T1000 (cell line): ENCODE measurements at places on chromosomes 7 and 10.

DNA sequence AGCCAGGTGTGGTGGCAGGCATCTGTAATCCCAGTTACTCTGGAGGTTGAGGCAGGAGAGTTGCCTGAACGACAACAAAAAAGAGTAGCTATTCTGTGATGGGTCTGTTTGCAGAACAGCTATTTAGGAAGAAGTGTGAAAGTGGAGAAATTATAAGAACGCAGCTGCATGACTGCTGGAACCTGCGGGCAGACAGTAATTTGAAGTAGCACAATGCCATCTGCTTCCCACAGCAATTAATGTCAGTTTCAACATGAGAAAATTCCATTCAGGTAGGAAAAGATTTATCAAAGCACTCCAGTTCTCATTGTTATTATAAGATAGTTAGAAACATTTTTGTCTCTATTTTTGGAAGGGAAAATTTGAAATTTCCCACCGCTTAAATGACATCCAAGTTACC is 21.5 kb downstream of the LAMB1 start:
- no peak for DNase-seq

DNA sequence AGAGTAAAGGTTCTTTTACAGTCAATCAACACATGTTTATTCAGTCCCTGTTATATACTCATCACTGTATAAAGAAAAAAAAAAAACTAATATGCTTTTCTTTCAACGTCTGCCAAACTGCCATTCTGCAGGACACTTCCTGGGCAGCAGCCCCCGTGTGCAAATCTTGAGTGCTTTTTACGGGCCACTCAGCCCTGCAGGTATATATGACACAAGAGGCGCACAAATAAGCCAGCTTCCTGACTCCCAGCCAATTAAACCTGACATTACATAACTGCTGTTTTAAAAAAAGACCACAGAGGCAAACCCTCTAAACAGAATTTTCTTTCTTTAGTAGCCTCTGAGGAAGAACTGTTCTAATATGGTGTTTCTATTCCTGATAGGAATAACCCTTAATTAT is 263.0 kb upstream of the NEBL start:
- no peak for DNase-seq

DNA sequence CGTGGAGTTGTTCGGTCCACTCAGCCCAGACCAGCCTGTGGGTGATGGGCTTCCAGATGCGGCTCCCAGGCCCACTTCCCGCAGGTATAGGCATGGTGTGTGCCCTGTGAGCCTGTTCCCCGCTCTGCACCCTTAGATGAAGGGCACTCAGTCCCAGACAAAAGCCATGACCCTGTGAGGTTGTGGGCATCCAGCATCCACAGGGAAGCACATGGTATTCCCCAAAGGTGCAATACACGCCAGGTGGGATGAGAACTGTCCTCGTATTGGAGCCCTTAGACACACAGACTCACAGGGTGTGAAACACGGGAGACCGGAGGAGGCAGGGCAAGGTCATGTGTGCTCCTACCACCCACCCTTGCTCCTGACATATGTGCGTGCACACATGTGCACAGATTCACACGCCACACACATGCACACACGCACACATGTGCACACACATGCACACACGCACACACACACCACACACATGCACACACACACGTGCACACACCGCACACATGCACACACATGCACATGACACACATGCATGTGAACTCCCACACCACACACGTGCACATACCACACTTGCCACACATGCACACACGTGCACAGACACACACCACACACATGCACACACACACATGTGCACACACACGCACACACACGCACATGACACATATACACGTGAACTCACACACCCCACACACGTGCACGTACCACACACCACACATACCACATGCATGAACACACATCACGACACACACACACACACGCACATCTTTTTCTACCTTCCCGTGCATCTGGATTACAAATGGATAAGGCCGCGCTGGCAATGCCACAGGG is 319.4 kb downstream of the WDR37 start:
- DNase-seq = no peak

- DNase-seq = no peak
Observed at GRCh38 chr7:121049897-121050296, 61.4 kb downstream of the CPED1 start.

GRCh38 chr10:133167693-133168616 is 7.9 kb downstream of the KNDC1 start:
- no peak for DNase-seq
